ENCODE measurements at places on chromosomes 16 and 17. TPM values are rescaled to one million over a fixed set of nuclear protein-coding genes. Genes with fewer than 3 reads are reported as not detected.

Gene NPB
- total RNA-seq = 0.11 TPM

Gene CACNA1G
- total RNA-seq = 0.05 TPM

Gene MMP28
- total RNA-seq = not detected

Gene SLFN14
- not detected for total RNA-seq

Gene AXIN2
- total RNA-seq = 0.13 TPM

Gene IL17C
- total RNA-seq = 0.15 TPM

Gene ZG16
- total RNA-seq = not detected

Gene SLC16A6
- total RNA-seq = 0.79 TPM

Gene NTN1
- 0.32 TPM for total RNA-seq

Gene KRT33A
- total RNA-seq = not detected

Gene GALR2
- 0.32 TPM for total RNA-seq

Gene PNPO
- 25.3 TPM for total RNA-seq

Gene NDUFAB1
- total RNA-seq = 197 TPM

Gene PDILT
- not detected for total RNA-seq

Gene KRTAP4-1
- total RNA-seq = not detected

Gene UBE2G1
- total RNA-seq = 31.5 TPM

Gene GNG13
- not detected for total RNA-seq

All from A375 (cell line).